Endothelial cell (in vitro differentiated cells): ENCODE measurements at places on chromosomes 2 and 18. TPM values are rescaled to one million over a fixed set of nuclear protein-coding genes. Genes with fewer than 3 reads are reported as not detected.

DNA sequence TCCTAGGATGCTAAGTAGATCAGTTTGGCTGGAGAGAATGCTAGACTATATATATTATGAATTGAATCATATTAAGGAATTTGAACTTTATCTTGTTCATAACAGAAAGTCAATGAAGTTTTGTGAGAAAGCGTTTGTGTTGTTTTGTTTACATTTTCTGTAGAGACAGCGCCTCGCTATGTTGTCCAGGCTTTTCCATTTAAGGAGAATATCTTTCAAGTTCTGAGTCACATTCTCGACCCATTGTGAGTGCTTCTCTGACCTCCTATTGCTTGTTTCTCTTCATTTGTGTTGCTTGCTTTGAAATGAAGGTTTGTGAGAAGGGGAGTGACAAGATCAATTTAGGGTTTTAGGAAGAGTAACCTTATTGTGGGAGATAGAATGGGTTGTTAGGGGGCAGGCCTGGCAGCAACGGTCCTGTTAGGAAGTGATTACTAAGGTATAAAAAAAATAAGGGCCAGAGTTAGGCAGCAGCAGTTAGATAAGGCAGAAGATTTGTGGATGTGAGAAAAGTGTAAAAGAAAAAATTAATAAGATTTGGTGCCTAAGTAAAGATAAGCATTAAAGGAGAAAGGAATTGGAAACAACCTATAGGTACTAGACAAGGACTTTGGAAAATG, 47.6 kb upstream of the ACVR1 start:
- H3K27me3 ChIP-seq, result no peaks in the 10 kb centered on the region
- no peak overlapping the region for H3K4me3 ChIP-seq
- no peak for DNase-seq
- H3K27ac ChIP-seq, result no peak overlapping the region

DNA sequence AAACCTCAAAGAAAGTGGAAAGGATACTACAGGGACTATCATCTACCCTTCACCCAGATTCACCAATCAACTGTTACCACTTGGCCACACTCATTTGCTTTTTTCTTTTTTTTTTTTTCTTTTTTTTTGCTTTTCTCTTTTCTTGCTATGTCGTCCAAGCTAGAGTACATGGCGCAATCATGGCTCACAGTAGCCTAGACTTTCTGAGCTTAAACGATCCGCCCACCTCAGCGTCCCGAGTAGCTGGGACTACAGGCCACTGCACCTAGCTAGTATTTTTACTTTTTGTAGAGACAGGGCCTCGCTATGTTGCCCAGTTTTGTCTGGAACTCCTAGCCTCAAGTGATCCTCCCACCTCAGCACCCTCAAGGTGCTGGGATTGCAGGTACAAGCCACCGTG, 24.0 kb downstream of the BIN1 start:
- H3K27ac ChIP-seq, result no peak overlapping the region
- peaks cover 17% of the 10 kb centered on the region for H3K36me3 ChIP-seq
- peak overlapping the region; percentile 51 for H3K4me3 ChIP-seq

- peak; percentile 46 for DNase-seq
- H3K4me3 ChIP-seq, result no peak overlapping the region
- no peaks in the 10 kb centered on the region for H3K4me1 ChIP-seq
- H3K27ac ChIP-seq, result no peak overlapping the region
Measured at GRCh38 chr2:221969087-221969829, 329.5 kb downstream of the PAX3 start.

The CDH20 gene
- total RNA-seq, result not detected

DNA sequence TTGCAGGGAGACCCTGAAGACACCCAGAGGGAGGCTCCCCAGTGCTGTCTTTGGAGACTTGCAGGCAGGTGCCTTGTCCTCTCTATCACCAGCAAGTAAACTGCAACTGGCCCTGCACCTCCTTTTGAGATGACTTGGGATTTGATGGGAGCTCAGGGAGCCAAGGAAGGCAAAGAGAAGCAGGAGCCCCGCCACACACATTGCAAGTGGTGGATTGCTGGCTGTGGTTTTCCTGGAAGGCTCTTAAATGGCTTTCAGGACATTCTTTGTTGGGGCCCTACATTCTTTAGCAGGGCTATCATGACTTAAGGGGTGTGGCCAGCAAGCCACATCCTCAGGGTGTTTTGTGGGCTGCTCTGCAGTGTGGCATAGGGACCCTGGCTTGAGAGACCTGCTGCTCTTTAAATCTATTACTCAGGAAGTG, 39.9 kb upstream of the CDC42EP3 start:
- no peaks in the 10 kb centered on the region for H3K27me3 ChIP-seq
- no peaks in the 10 kb centered on the region for H3K36me3 ChIP-seq
- no peak overlapping the region for H3K27ac ChIP-seq
- peak; percentile 8 for DNase-seq
- H3K4me3 ChIP-seq, result no peak overlapping the region

DNA sequence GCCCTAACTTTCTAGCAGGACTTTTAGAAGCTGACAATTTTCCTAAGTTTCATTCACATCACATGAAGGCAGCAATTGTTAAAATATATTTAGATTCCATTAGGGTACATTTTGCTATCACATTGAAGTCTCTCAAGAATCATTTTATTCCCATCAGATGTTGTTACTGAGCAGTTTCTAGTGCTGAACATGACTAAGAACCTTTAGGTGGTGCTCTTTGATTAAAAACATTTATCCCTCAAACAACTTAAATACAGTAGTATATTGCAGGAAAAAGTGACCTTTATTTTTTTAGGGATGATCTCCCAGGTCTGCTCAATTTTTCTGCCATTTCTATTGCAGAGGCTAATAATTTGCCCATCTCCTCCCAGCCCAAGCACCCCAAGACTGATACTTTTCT, 22.9 kb upstream of the NARS1 start:
- H3K4me3 ChIP-seq, result no peak overlapping the region
- no peaks in the 10 kb centered on the region for H3K4me1 ChIP-seq
- H3K36me3 ChIP-seq, result peaks cover 23% of the 10 kb centered on the region

DNA sequence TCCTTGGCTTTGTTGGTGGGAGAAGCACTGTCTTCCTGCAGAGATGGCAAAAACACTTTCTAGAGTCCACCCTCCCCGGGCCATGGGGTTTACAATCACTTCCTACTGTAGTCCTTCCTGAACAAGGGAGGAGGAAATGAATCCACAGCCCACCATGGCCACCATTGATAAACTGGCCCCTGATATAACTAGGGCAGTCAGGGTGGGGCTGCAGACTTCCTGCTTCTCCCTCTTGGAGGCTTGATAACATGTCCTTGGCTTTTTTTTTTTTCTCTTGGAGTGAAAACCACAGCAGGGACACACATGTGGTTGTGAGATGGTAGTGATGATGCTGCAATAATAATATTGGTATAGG, 437.8 kb downstream of the ZNF521 start:
- H3K36me3 ChIP-seq, result no peaks in the 10 kb centered on the region
- H3K27me3 ChIP-seq, result no peaks in the 10 kb centered on the region
- no peak overlapping the region for H3K4me3 ChIP-seq
- H3K27ac ChIP-seq, result peak overlapping the region; percentile 94
- DNase-seq, result peak; percentile 18

The FAM110C gene
- total RNA-seq, result 0.08 TPM

DNA sequence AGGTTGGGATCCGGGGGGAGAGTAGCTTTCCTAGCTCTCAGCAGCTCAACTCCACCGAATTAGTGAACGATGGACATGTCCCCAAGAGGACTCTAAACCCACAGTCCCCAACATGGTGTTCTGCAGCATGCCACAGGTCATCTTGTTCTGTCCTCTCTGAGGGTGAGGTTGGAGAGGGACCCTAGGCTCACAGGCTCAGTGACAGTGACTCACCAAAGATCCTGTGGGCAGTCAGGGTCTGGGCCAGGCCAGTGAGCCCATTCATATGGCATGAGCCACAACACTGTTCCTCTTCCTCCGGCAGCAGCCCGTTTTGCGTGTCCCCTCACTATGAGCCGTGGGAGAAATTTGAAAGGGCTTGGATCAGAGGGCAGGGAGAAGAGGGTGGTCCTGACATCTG, 2.8 kb upstream of the SLC20A1 start:
- H3K4me1 ChIP-seq, result peaks cover 55% of the 10 kb centered on the region
- peak overlapping the region; percentile 1 for H3K4me3 ChIP-seq
- H3K36me3 ChIP-seq, result peaks cover 16% of the 10 kb centered on the region
- peak overlapping the region; percentile 4 for H3K27ac ChIP-seq
- H3K27me3 ChIP-seq, result peaks cover 3% of the 10 kb centered on the region

The RUFY4 gene
- total RNA-seq, result not detected

The TUBB8B gene
- total RNA-seq, result 1.4 TPM

DNA sequence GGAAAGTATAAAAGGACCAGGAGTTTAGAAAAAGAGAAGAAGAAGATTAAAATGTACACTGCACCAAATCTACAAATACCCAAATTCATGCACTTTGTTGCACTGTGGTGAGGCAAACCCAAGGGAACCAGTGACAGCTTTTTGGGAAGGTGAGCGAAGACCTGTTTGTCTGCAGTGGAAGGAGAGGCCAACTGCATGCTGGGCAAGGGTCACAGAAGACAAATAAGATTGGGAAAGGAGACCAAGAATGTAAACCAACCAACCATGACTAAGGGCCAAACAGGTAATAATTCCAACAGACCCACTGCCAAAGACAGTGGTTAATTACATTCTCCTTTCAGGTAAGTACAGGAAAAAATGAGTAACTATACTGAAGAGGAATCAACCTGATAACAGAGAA, 202.8 kb downstream of the STK39 start:
- no peaks in the 10 kb centered on the region for H3K4me1 ChIP-seq
- peaks cover under 1% of the 10 kb centered on the region for H3K36me3 ChIP-seq
- no peak for DNase-seq
- no peak overlapping the region for H3K27ac ChIP-seq

DNA sequence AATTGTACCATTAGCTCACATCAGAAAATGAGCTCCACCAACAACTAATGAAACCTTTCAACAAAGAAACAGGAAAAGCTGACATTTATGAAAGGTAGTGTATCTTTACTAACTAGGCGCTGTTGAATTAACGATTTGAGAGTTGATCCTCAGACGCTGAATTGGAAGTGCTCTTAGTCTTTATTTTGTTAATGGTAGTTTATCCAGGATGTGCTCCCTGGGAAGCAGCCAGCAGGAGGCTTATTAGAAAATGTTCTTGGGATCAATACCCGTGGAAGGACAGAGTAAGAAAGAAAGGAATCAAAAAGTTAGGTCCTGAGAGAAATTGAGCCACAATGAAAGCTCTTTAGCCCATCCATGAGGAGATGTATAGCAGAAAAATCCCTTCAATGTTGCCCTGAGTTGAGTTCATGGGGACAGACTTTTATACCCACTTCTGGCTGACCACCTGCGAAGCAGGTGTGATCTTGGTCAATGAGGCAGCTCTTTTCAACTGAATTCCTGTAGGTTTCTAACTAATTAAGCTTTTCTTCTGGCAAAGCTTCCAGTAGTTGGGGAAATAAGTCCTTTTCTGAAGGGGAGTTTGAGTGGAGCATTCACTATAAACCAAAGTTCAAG, 492.6 kb upstream of the REG3G start:
- DNase-seq, result no peak
- H3K27me3 ChIP-seq, result no peaks in the 10 kb centered on the region
- H3K4me3 ChIP-seq, result no peak overlapping the region
- H3K36me3 ChIP-seq, result no peaks in the 10 kb centered on the region

The IL1R1 gene
- 1.0 TPM for total RNA-seq

The SCTR gene
- not detected for total RNA-seq

DNA sequence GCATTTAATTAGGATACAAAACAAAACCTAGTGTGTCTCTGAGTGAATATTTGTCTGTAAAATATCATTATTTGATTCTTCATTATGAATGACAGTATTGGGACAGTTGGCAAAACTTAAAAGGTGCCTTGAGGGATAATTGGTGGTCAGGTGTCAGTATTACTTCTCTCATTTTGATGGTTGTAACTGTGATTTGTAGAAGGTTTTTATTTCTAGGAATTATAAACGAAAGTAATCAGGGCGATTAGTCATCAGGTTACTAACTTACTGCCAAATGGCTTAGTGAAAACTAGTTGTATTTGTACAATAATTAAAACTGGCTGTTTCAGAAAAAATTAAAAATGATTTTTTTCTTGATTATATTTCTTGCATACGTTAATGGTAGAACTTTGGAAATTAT, 117.6 kb downstream of the BIRC6 start:
- H3K4me1 ChIP-seq, result no peaks in the 10 kb centered on the region
- no peak for DNase-seq
- peaks cover 2% of the 10 kb centered on the region for H3K27me3 ChIP-seq
- no peak overlapping the region for H3K27ac ChIP-seq
- peaks cover 16% of the 10 kb centered on the region for H3K36me3 ChIP-seq
- H3K4me3 ChIP-seq, result no peak overlapping the region

DNA sequence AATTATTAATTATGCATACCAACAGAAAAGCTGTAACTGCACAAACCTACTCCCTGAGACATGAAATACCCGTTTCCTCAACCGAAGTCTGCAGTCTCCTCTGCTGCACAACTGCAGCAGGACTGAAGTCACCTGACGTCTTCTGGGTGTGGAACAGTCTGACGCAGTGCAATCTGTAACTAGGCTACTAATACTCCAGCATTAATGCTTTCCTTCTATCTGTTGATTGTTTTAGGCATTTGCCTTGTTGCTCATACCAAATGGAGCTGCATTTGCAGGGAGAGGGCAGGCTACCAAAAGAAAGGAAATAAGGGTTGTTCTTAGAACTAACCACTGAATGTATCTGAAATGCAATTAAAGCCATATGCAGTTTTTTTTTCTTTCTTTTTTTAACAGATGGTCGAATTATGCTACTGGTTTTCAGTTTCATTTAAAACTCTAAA, 40.1 kb downstream of the RTN4 start:
- H3K4me3 ChIP-seq, result no peak overlapping the region
- no peak overlapping the region for H3K27ac ChIP-seq
- no peak for DNase-seq

DNA sequence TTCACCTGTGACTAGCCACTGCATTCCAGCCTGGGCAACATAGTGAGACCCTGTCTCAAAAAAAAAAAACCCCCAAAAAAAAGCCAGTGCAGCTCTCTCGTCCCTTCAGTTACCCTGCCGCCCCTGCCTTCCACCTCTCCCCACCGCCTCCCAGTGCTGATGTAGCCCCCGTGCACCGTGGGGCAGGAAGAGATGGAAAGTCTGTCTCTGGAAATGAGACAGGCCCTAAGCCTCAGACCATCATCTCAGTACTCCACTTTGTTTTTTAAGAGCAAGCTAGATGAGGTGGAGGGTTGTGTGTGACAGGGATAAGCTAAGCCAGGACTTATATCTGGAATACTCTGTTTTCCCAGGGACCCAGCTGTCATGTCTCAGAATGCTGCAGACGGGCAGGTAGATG, 32.0 kb downstream of the MERTK start:
- peaks cover 2% of the 10 kb centered on the region for H3K27me3 ChIP-seq
- no peak overlapping the region for H3K27ac ChIP-seq
- no peaks in the 10 kb centered on the region for H3K4me1 ChIP-seq
- peaks cover 20% of the 10 kb centered on the region for H3K36me3 ChIP-seq

The CMPK2 gene
- total RNA-seq, result 0.49 TPM

The PSMA8 gene
- total RNA-seq, result not detected
